Activated effector memory CD4-positive, alpha-beta T cell treated with Interleukin-2 at 50 U/mL for 16 hours (primary cell): ENCODE measurements at places on chromosomes 6 and 20.

- no peak for DNase-seq
Measured at GRCh38 chr20:50423758-50424157, 86.4 kb upstream of the PTPN1 start.

DNA sequence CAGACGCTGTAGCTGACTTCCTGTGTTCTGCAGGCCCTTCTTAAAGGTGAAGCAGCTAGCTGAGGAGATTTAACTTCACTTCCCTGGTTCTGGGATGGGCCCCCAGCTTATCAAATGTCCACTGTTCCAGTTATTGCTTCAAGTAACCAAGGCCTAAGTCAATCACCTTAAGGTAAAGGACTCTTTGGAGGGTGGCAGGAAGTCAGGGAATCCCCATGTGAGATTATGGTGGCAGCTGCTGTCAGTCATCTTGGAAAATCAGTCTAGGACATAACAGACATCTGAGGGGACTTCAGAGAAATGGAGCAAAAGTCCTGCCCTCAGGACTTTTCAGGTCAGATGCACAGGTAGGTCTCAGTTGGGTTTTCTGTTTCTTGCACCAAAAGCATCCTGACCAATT is 3.8 kb downstream of the ELOVL5 start:
- DNase-seq = no peak

DNA sequence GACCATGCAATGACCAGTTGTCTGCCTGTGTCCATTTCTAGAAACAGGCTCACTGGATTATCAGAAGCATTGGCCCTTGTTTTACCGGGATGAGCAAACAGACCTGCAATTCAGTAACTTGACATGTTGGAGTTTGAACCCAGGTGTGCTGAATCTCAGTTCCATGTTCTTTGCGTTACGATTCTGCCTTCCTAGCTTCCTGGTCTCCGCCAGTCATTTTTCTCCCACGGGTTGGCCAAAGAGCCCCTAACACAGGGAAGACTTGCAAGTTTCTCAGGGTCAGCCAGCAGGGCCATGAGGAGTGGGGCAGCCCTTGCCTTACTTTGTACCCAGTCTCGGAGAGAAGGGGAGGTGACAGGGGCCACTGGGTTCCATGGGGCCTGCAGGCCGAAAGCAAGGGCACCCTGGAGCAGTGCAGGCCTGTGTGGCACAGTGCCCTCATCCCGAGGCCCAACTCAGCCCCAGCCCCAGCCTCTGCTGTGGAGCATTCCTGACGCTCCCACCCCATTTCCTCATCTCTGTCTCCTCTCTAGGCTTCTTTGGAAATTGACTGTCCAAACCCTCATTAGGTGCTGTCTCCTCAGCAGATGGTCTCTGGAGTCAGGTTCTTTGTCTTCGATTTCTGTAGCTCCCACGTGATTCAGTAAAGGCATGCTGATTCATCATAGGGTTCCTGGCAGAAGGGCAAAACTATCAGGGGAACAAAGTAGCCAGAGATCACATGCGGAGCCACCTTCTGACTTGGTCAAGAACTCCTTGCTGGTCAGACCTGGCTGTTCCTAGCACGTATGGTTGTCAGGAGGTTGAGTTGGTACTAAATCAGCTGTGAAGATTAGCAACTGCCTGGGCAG is 23.6 kb downstream of the CDS2 start:
- no peak for DNase-seq

GRCh38 chr20:36040571-36040970 is 72.2 kb downstream of the CNBD2 start:
- DNase-seq = no peak

DNA sequence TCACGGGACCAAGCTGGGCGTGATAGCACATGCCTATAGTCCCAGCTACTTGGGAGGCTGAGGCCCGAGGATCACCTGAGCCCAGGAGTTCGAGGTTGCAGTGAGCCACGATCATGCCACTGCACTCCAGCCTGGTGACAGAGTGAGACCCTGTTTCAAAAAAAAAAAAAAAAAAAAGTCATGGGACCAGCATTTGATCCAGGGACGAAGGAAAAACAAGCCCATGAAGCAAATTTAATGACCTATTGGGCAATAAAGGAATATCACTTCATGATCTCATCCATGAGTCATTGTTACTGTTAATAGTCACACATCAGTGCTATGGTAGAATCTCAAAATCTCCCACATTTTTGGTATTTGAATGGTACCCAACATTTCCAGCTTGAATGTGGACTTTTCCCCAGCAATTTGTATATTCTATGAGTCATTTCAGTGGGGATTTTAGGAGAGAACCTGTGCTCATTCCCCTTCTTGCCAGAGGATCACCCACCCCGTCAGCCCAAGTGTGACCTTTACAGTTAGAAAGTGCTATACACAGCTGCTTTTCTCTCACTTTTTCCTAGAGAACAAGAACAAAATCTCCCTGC is 8.5 kb upstream of the SOD2 start:
- no peak for DNase-seq

DNA sequence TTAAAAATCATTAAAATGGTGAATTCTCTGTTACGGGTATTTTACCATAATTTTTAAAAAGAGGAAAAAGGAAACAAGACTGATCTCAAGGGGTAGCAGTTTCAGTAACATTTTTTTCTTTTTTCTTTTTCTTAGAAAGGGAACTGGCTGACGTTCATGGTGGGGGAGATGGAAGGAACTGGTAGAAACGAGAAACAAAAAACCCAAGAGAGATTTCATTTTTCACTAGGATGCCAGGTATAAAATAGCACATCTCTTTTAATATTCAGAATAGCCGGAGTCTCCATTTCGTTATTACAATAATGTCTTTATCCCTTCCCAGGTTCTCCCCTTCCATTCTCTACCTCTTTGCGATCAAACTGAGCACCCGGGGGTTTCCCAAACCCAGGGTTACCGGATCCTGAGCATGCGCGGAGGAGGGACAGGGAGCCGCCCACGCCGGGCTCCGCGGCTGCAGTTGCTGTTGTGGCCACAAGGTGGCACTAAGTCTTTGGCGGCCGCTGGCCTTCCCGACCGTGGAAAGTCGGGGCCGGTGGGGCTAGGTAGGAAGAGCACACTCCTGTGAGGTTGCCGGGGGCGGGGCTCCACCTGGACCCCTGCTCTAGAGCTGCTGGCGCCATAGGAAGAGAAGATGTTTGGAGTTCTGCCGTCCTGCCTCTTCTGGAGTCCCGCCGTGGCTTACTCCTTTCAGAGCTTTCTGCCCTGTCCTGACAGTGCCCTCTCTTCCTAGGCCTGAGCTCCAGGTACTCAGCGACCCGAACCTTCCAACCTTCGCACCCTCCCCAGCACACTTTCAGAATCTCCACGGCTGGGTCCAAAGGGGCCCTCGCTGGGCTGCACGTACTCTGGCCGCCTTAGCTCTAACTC is 146.8 kb downstream of the SH3BGRL2 start:
- peak; percentile 71 for DNase-seq

DNA sequence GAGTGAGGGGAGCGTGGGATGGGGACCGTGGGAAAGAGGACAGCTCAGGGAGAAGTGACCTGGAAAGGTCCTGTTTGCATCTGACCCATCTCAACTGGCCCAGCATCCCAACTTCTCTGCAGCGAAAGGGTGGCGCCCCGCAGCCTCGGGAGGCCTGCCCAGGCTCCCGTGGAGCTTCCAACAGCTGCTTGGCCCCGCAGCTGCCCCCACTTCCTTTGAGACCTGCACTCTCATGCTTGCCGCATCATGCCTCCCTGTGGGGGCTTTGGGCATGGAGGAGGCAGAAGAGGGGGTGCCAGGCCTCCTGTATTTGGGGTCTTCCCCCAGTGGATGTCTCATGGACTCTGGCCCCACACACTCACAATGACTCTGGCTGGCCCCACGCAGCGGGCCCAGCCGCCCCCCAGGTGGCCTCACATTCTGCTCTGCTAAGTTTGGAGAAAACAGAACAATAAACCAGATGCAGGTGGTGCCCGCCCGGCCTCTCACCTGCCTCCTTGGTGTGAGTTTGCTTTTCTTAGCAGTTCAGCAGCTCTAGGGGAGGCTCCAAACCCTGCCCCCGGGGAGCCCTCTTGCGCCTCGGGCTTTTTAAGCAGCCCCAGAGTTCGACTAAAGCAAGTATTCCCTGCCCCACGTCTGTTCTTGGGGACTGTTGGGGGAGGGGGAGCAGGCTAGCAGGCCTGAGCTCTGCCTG is 40.7 kb downstream of the CPXM1 start:
- no peak for DNase-seq

GRCh38 chr6:104046426-104046825 is 813.3 kb downstream of the HACE1 start:
- no peak for DNase-seq

GRCh38 chr6:127107916-127108315 is 10.6 kb upstream of the RSPO3 start:
- DNase-seq = no peak

DNA sequence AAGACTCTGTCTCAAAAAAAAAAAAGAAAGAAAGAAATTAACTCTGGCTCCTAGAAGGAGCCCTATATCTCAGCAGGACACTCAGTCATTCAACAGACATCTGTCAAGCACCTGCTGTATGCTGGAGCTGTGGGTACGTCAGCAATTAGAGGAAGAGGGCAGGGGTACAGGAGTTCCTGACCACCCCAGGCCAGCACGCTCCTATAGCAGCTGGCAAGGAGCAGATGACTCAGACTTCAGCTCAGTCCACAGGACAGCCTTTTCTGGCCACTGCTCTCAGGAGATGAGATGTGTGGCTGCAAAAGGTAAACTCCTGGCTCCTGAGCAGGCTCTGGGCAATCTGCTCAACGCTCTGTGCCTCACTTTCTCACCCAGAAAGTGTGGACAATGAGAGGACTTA is 1.7 kb upstream of the RTEL1 start:
- no peak for DNase-seq

DNA sequence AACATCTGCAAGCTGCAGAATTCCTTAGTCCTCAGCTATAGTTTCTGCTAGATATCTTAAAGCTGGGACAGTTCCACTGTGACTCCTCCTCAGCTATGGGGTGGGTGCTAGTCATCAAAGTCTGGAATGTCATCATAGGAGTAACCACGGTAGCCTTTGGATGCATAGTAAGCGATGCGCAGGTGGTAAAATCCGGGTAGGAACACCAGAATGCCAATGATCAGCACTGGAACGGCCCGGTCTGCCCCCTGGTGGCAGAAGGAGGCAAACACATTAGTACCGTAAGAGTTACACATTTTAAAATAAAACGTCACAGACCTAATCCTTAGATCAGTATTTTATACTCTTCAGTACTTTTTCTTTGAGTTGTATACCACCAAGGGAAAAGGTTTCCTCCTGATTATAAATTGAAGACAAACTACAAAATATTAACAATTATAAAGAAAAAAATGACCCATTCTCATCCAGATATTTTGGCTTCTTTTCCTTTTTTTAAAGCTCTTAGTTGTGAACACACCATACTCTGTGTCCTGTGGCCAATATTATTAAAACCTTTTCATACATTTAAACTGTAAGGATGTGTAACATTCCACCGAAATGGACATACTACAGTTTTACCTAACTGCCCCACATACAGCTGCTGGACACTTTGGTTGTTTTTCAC is 18.9 kb downstream of the PCNA start:
- DNase-seq = peak; percentile 59

DNA sequence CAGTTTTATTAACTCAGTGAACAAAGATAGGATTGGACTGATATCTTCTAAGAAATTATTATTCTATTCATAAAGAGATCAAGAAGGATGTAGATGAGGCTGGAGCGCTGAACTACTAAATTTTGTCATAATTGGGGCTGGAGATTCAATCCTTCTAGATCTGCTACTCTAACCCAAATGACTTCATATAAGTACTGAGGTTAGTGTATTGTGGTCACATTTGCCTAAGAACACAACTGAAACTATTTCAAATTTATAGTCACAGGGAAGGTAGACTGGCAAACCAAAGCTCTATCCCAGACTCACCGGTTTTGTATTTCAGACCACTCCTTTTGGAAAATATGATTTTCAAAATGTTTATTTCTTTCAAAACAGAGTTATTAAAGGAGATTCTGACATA is 96.7 kb downstream of the BMP5 start:
- DNase-seq = no peak
